Left hindlimb (tissue), 1 donor: ENCODE measurements at places on chromosomes 7 and 10.

- no peak for DNase-seq
These were observed 19.9 kb upstream of the SEC61G start for GRCh38 chr7:54778696-54779540.

DNA sequence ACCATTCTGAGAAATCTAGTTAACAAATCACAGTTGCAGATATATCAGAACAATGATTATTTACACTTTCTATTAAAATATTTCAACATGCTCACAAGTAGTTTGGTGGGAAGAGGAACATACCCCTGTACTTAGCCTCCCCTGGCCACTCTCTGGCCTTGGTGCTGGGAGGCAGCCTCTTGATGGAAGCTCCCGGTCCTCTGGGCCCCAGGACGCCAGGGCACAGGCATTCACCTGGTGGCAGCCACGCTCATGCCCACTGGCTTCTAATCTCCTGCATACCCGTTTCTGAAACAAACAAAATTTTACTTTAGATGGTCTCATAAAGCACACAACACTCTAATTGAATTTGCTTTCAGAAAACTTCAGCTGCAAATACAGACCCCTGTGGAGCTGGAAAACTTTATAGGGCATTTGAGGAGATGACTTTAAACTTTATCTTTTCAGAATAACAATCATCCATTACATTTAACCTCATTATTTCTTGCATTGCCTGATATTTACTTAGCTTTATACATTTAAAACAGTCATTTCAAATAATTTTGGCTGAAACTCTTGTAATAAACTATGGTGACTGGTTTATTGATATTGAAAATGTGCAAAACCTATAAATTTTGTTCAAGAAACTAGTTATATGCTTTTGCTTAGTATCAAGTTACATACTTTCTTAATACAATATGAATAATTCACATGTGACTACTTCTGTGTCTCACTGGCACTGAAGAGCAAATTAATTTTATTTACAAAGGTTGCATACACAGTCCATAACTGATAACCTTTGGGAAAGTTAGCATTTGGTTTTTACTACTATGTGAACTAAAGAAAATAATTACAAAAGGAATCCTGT, 30.8 kb downstream of the C10orf143 start:
- DNase-seq: no peak

DNA sequence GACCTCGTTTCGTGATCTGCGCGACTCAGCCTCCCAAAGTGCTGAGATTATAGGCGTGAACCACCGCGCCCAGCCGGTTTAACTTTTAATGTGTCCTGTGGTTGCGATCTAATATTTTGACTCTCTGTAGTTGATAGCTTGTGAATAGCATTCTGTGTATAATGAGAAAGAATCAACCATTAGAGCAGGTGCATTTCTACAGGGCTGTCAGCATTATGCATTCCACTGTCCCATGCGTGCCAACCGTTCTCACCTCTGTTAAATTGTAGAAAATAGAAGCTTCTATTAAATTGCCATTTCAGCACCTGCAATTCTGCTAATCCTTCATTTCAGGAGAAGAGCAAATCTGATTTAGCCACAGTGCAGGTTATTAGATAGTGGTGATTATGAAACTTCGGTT, 61.7 kb downstream of the VIM start:
- DNase-seq: no peak

GRCh38 chr7:2864999-2865670, 21.0 kb upstream of the GNA12 start:
- peak; percentile 73 for DNase-seq

GRCh38 chr10:120507651-120508050, 50.6 kb downstream of the PLPP4 start:
- no peak for DNase-seq

DNA sequence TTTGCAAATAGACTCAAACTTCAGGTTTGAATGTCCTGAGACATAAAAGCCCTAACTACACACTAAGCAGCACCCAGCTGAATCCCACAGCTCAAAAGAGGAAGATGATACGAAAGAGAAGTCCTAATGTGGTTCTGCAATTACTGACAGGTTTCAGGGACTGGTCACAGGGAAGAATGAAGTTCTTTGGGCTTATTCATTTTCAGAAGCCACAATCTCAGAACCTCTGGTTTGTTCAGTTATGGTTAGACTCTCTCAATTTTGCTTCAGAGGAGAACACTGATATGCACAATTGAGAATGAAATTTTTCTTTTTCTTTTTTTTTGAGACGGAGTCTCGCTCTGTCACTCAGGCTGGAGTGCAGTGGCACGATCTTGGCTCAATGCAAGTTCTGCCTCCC, 94.6 kb upstream of the FAM180A start:
- DNase-seq: no peak

DNA sequence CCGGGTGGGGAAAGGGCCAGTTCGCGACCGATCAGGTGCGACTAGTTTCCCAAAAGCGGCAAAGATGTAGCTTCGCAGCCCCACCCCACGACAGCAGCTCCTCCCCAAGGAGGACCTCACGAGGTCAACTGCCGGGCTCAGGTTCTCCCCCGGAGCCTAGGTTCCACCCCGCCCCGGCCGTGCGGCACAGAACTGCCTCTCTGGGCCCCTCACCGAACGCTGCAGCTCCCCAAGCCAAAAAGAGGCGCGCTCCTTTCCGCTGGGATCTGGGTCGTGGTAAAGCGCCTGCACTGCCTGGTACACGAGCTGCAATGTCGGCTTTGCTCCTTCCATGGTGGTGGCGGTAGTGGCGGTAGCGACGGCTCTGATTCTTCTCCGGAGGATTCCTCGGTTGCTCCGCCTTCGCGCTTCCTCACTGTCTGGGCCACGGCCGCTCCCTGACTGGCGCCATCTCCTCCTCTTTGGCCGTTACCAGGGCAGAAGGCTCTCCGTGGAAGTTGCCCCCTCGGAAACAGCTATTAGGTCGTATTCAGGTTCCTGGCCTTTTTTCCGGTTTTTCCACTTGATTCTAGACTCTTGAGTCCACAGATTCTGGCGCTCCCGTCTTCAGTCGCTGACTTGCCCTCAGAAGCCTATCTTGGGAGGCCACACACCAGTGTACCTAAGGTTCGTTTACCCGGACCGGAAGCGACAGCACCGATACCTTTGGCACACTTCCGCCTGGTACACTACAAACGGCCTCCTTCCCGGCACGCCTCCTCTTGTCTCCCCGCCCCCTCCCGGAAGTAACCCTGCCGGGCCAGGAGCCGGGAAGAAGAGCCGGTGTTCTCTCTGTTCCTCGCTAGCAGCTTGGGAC, at the start of gene TNPO3:
TSS of gene TNPO3 (minus strand) at position 674 of the 856 bp plus-strand sequence. CDS start at position 333, 341 bp downstream.
- DNase-seq: peak; percentile 95

- DNase-seq: no peak
These were observed 9.9 kb downstream of the ZNF365 start for GRCh38 chr10:62384057-62384446.

- no peak for DNase-seq
These were observed 1.1 kb upstream of the SFXN4 start for GRCh38 chr10:119166564-119166963.

GRCh38 chr10:77943121-77943901, 16.8 kb upstream of the DLG5 start:
- peak; percentile 39 for DNase-seq

DNA sequence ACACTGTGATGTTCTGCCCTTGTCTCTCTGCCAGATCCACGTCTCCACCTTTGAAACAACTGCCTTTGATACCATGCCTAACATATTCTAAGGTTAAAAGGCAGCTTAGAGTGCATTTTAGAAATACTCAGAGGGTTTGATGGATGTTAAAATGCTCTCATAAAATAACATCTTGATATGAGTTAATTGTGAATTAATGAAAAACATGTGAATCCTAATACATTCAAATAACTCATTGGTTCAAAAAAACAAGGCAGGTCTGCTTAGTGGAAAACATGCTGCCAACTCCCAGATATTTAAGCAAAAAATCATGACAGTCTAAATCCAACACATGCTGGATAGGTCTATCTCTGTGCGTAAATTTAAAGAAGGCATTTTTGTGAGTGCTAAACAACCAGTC, 291.8 kb downstream of the AHR start:
- no peak for DNase-seq

- no peak for DNase-seq
These were observed 171.8 kb downstream of the SEMA3A start for GRCh38 chr7:84022684-84023308.

DNA sequence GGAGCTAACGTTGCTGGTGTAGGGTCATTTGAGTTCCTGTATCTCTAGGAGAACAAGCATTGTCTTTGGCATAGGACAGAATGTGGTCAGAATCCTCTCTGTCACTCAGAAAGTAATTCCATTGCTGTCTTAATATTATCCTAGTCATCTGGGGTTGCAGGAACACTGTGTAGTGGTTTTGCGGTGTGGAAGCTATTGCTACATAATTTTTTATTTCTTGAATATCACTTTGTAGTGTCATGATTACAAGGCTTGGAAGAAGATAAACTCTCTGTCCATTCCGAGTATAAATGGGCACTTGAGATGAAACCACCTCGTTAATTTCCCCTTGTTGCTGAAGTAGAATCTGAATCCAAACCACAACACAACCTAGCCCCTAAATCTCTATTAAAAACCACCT, 919.2 kb downstream of the LRMDA start:
- DNase-seq: no peak

DNA sequence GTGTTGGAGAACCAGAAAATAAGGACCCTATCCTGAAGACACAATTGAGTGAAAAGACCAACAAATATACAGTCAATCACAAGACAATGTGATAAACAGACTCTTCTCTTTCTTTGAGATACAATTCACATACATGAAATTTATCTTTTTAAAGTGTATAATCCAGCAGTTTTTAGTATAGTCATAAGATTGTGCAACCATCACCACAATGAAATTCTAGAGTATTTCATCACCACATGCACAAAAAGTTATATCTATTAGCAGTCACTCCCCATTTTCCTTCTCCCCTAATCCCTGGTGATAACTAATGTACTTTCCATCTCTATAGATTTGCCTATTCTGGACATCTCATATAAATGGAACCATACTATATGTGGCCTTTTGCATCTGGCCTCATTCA, 8.2 kb upstream of the SORBS1 start:
- no peak for DNase-seq

DNA sequence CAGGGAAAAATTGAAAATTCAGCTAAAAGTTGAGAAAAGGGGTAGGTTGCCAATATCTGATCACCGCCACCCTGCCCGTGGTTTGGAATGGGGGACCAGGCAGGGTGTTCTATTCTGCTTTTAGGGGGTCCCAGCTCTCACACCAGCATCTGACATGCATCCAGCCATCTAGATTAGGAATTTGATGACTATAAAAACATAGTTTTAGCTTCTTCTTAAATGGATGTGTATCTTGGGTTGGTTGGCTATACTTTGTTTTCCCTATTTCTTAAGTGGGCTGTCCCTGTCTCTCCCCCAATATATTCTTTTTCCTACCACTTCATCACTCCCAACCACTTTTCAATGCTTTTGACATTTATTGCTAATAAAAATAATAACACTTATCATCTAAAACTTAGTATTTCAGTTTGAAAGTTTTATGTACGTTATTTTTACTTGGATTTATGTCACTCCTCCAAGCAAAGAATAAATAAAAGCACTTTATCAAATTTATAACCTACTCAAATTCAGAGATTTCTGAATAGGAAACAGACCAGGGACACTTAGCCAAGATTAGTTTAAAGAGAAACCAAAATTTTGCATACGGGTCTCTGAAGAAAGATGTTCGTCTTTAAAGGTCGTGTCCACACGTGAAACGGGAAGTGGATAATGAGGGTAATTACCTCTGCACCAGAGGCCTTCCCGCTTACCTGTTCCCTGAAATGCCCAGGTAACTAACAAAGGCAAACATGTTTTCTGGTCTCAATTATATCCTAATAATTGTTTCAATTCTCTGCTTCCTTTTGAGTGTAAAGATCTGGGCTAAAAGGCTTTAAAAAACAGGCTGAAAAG, 233.2 kb upstream of the AUTS2 start:
- no peak for DNase-seq

DNA sequence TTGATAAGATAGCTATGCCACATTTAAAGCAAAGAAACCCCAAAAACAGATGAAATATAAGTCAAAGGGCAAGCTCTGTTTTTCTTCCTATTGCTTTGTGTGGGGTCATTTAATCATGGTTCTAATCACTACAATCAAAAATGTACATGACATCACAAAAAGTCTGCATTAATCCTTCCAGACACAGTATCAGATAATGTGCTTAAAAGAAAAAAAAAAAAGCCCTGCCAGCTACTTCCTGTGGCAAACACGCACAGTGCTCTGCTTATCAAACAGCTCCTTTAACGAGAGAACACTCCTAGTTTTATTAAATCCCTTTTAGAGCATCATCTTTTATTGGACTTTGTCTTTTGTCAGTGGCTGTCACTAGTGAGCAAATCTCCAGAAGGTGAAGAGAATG, 1005.8 kb downstream of the GATA3 start:
- no peak for DNase-seq

DNA sequence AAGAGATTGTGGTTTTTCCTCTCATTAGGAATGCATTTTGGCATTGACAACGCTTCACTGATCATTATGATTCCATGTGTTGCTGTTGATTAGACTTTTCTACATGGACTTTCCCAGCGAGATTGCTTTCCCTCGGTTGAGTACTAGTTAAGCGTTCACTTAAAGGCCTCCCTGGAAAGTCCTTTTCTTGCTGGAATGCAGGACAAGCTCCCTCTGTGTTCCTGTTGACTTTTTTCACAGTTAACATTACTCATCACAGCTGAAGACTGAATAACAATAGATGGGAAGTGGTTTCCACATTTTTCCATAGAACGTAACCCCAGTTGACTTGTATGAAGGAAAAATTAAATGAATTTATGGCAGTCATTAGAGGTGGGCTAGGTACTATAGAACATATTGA, 2.6 kb upstream of the CAV1 start:
- no peak for DNase-seq

- DNase-seq: no peak
These were observed 133.1 kb downstream of the SVIL start for GRCh38 chr10:29501692-29502091.

DNA sequence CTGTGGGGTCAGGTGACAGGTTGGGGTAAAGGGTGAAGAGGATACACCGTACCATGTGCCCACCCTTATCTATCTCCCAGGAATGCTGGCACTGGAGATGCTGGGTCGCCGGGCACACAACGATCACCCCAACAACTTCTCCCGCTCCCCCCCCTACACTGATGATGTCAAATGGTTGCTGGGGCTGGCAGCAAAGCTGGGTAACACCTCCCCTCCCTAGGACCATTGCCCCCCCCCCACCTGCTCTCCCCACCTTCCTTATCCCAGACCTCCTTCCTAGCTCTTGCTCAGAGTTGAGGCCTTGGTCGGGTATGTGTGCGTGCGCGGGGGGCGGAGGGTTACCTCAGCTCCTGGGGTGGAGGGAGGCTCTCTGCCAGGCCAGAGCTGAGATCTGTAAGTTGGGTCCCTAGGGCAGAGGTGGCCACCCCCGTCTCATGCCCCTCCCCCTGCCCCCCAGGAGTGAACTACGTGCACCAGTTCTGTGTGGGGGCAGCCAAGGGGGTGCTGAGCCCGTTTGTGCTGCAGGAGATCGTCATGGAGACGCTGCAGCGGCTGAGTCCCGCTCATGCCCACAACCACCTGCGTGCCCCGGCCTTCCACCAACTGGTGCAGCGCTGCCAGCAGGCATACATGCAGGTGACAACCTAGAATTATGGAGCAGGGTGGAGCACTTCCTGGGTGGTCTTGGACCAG, 10.7 kb downstream of the NDST2 start:
- no peak for DNase-seq

- DNase-seq: no peak
These were observed 263.9 kb downstream of the ETV1 start for GRCh38 chr7:13725591-13725990.

GRCh38 chr7:92609921-92610518, 19.8 kb upstream of the FAM133B start:
- no peak for DNase-seq

- no peak for DNase-seq
These were observed 214.1 kb downstream of the HERPUD2 start for GRCh38 chr7:35480806-35481205.

- no peak for DNase-seq
These were observed 334.0 kb upstream of the LRRTM3 start for GRCh38 chr10:66591865-66592264.
